ENCODE measurements at places on chromosomes 13 and 19.

GRCh38 chr13:114081761-114082681 is 50.4 kb downstream of the RASA3 start:
- no peak for DNase-seq

- no peak for DNase-seq
These were observed 3.2 kb upstream of the PROZ start for GRCh38 chr13:113155201-113155600.

DNA sequence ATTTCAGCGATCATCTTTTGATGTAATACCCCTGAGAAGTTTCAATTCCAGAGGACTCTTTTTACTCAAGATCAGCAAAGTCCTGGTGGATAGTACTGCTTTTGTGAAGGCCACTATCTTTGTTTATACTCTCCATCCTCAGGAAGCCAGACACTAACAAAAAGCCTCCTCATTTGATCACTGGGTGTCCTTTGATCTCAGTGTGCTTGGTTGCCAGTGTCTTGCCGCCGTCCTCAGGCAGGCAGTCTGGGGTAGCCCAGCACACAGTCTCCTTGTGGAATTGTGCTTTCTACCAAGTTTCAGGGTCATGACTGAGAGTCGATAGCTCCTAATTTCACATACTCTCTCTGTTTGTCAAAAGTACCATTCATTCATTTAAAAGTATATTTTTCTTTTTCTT is 762.2 kb downstream of the EFNB2 start:
- DNase-seq, result no peak

DNA sequence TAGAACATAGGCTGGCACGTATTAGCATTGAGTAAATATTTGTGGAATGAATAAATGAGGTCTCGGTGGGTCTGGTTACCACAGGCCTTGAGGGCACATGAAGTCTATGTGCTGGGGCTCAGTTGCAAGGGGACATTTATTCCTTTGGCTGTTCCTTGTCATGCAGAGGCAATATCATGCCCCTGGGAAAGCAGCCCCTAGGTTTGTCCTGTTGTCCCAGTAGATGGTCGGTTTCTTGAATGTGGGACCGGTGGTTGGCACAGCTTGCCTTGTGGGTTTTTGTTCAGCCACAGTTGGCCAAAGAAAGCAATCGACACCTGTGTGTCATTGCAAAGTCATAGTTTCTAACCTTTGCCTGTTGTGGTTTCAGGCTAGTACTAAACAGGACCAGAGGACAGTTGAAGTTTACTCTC is 24.7 kb upstream of the GPR183 start:
- DNase-seq, result no peak

DNA sequence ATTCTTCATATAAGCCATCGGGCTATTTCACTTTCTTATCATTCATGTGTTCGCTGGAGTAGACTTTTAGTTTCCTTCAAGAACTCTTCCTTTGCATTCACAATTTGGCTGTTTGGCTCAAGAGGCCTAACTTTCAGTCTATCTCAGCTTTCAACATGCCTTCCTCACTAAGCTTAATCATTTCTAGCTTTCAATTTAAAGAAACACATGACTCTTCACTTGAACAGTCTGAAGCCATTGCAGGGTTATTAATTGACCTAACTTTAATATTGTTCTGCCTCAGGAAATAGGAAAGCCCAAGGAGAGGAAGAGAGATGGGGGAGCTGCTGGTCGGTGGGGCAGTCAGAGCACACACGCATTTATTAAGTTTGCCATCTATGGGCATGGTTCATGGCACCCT is 158.1 kb downstream of the SUCLA2 start:
- no peak for DNase-seq

DNA sequence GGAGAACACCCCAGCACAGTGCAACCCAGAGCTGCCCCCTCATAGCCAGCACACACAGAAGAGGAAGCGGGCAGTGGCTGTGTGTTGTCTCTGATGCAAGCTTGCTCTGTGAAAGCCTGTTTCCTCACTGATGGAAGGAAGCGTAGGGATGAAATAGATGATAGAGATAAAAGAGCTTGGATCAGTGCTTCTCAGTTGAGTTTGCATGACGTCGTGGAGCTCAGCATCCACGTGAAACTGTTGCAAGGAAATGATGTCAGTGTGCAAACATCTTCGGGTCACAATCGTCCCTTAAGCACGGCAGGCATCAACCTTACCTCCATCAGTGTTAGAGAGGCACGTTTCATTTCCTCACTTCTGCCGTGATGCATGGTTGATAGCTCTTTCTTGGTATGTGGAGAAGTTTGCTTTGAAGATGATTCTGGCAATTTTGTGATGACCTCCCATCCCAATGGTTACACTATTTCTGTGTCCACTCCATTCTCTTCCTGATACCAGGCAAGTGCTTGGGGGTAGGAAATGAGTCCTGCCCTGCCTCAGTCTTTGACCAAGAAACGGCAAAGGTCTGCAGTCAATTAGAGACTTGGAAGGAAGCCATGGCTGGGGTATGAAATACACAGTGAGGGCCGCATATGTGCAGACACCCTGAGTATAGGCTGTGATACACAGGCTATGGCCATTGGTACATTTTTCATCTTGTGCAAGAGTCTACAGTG is 183.0 kb downstream of the ZNF536 start:
- peak; percentile 2 for DNase-seq

DNA sequence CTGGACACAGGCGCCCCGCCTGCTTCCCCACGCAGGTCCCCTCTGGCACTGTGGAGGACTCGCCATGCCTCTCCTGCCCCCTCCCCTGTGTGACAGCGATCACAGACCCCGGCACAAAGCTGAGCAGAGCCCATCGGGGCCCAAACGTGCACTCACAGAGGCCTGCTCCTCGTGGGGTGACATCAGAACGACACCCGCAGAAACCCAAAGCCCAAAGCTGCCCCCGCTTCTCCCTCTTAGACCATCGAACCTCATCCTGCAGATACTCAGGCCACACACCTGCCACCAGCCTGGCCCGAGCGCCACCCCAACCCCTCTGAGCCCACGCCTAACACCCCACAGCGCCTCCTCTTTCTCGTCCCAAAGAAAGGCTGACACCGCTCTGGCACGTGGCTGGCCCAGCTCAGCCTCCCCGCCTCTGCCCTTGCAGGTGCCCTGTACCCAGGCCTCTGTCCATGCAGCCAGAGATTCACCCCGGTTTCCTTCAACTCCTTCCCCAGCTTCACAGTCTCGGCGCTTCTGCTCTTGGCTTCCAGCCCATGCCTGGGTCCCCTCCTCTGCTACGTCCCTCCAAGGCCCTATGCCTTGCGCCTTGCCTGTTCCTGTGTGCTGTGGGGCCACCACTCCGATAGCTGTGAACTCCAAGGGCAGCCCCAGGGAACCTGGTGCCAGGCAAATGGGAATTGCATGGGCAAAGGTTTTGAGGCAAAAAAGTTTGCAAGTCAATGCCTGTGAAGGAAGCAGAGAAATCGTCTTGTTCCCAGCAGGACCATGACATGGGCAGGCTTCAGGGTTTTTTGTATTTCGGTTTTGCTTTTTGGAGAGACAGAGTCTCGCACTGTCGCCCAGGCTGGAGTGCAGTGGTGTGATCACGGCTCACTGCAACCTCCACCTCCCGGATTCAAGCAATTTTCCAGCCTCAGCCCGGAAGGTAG is 831 bp upstream of the CBARP start:
- DNase-seq, result no peak
